Activated CD8-positive, alpha-beta memory T cell treated with anti-CD3 and anti-CD28 coated beads for 1 hour (primary cell): ENCODE measurements at places on chromosomes 4 and X.

- DNase-seq = no peak
These were observed 23.3 kb downstream of the PDLIM5 start for GRCh38 chr4:94475050-94475449.

DNA sequence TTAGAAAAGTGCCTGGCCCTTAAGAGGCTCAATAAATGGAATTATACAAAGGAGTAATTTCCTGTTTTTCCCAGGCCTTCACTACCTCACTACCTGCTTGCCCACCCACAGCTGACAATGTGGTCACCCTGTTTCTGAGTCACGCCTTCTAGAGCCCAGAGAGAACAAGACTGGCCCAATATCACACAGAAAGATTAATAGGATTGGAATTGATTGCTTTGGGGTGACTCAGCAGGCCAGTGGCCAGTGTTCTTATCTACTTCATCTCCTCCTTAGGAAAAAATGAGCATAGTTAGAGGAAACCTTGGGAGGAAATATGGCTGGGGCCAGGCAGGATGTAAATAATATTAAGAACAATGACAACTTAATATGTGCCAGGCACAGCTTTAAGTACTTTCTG lies 4.5 kb upstream of the FGF16 start:
- DNase-seq = no peak

GRCh38 chrX:68665502-68665901 lies 18.0 kb downstream of the STARD8 start:
- DNase-seq = no peak

GRCh38 chr4:39548425-39549067 lies 21.3 kb upstream of the UGDH start:
- no peak for DNase-seq

GRCh38 chrX:140477987-140478386 lies 26.9 kb downstream of the SOX3 start:
- no peak for DNase-seq

DNA sequence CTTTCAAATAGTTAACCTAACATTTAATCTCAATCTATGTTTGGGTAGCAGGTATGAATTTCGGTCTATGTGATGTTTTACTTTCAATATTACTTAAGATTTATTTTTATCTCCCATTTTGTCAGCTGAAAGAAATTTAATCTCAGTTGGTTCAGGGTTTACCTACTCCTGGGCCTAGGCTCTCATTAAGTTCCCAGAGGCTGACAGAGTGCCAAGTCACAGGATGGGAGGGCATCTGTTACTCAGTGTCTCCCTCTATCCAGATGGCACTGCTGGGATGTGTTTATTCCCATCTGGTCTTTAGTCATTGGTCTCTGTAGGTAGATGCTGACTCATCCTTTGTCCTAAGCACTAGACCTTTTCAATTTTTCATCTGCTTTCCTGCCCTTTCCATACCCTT lies 129.4 kb upstream of the ARSJ start:
- DNase-seq = no peak

GRCh38 chr4:59637596-59637995 lies 1562.5 kb upstream of the ADGRL3 start:
- DNase-seq = no peak

- no peak for DNase-seq
These were observed 3.9 kb upstream of the SYN1 start for GRCh38 chrX:47623540-47624027.

DNA sequence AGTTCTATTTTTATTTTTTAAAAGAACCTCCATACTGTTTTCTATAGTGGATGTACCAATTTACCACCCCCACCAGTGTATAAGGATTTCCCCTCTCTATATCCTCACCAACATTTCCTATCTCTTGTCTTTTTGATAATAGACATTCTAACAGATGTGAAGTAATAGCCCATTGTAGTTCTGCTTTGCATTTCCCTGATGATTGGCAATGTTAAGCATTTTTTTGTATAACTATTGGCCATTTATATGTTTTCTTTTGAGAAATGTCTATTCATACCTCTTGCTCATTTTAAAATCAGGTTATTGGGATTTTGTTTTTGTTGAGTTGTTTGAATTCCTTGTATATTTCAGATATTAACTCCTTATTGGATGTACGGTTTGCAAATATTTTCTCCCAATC lies 251.1 kb upstream of the HTR2C start:
- DNase-seq = no peak
